HFF-Myc (cell line): ENCODE measurements at places on chromosomes 5 and 9.

- DNase-seq: no peak
These were observed 2.0 kb downstream of the GADD45G start for GRCh38 chr9:89606624-89607311.

DNA sequence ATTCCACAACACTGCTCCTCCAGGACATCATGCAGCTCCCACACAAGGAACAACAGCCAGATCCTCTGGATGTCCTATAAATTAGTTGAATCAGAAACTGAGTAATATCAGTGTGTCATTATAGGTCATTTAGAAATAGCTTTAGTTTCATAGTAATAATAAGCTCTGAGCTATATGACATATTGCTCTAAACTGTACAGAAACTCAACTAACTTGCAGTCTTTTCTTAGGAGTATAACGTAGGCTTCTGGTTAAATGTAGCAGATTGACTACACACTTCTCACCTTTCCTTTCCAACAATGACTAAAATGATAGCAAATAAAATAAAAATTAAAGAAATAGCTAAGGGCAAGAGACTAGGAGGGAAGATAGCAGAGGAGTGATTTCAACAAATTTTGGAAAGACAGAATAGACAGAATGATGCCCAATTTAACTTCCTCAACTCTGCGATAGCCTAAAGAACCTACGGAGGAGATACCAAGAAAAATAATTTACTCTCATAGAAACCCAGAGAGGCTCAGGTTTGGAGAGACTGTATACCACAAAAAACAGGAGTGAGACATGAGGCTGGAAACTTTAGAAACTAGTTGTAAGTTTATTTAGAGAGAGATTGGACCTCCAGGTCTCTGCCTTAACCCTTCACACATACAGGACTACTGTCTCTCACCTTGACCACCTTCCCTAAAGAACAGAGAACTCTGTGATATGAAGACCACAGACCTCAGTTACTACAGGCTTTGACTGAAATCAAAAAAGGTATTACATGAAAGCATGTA is 193.7 kb downstream of the TSSK1B start:
- DNase-seq: no peak

GRCh38 chr5:102545175-102545574 is 46.4 kb upstream of the SLCO6A1 start:
- DNase-seq: no peak

DNA sequence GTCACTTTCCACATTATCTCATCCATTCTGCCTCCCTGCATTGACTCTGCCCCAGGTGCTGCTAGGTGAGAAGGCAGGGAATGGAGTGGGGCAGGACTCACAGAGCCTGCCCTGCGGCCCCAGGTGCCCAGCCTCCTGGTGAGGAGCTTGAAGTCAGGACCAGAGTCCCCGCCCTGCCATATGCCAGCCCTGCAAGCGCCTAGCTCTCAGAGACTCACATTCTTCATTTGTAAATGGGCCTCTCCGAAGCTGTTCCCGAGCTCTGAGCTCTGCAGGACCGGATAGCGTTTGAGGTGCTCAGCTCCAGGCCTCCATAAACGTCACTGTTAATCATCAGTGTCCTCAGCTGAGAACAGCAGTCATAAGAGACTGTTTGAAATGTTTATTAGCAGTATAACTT is 75.1 kb upstream of the STXBP1 start:
- DNase-seq: no peak

DNA sequence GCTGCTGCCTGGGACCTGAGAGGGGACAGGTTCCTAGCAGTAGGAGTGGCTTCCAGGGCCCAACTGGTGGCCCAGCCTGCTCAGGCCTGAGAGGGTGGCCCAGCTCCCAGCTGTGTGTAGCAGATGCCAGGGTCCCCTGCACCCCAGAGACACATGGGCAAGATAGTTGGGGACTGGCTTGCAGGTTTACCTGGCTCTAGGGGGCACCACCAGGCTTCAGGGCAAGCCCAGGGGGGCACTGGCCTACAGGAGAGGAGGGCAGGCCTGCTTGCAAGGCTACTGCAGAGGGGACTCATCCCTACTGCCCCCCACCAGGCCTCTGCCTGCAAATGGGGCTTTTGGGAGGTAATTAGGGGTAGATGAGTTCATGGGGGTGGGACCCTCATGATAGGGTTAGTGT is 123.3 kb downstream of the ZNF354C start:
- no peak for DNase-seq

DNA sequence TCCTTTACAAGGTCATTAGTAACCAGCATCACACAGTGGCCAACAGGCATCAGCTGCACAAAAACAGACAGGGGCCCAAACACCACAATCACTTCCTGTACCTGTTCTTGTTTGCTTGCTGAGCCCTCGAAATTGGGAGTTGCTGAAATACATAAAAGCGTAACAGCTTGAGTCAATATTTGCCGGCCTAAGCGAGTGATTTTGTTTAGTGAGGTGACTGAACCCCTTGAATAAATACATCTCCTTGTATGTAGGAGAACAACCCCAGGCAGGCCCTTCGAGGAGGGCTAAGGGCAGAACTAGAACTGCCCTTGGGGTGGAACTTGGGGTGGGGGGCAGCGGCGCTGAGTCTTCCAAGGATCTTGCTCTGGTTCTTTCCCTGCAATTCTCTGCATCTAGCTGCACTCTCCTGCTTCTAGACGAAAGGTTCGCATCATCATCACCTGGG is 502.5 kb downstream of the RASEF start:
- no peak for DNase-seq

DNA sequence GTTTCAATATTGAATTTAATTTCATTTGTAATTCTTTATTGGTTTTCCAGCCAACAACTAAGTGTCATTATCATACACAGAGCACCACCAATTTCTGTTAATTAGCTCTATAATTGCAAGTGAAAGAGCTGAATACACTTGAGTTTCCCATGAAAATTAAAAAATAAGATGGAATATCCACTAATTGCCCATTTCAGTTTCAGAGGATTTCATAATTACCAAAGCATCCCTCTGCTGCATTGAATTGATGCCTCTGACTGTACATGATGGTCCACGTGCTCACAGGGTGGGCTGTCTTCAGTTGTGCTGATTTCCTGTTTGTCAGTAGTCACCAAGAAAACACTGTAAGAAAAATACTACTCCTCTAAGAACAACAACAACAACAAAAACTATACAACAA is 163.8 kb downstream of the CHSY3 start:
- DNase-seq: no peak

DNA sequence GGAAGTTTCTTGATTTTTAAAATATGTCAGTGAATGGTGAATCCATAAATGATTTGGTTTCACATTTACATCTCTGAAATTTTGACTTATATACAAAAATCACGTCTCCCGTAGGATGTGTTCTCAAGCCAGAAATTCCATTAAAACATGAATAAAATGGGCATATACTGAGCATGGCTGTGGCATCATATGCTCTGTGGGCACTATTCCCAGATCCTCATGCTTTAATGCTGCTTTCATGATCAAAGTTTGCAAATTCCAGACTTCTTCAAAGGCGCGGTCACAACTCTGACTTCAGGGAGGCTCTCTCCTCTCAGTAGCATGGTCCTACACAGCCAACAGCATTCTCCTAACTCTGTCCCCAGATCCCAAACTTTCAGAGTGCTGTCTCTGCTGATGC is 723.2 kb downstream of the TAF11L14 start:
- DNase-seq: no peak

GRCh38 chr5:87008751-87009560 is 258.7 kb upstream of the RASA1 start:
- no peak for DNase-seq

- DNase-seq: no peak
These were observed 64.8 kb upstream of the FGF10 start for GRCh38 chr5:44454002-44454401.

DNA sequence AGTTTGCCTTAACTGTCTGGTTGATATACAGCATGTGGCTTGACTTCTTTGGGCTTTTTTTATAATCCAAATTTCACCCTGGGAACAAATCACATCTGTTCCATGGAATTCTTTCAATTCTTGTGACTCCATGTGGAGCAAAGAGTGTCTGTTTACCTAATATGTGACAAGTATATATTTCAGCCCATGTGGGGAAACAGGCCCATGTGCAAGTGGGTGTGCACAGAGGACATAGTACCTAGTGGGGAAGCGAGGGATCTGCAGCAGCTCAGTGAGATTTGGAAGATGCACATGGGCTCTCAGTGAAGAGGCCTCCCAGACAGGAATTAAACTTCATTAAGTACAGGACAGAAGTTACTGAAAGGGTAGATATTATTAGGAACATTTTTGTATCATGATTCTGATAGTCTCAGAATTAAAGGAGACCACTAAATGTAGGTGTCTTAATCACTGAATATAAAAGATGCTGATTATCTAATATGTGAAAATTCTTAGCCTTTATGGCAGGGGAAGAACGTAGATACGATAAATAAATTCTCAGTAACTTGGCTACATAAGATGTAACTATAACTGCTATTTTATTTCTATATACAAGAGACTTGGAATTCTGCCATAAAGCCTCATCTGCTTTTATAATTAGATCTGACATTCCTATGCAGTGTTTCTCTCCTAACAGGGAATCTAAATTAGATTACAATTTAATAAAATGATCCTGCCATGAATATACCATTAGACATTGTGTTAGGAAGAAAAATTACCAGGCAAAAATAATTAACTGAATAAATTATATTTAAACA is 181.2 kb downstream of the SLC12A2 start:
- no peak for DNase-seq

- DNase-seq: no peak
These were observed 258.8 kb downstream of the SPOCK1 start for GRCh38 chr5:137240285-137240684.

GRCh38 chr5:31825518-31826068 is 186.7 kb downstream of the PDZD2 start:
- DNase-seq: peak; percentile 45

GRCh38 chr9:4986783-4987182 is 1.7 kb downstream of the JAK2 start:
- DNase-seq: no peak

- no peak for DNase-seq
These were observed 48.0 kb downstream of the TARS1 start for GRCh38 chr5:33488558-33489355.

GRCh38 chr5:56735849-56736641 is 79.3 kb upstream of the MAP3K1 start:
- no peak for DNase-seq

GRCh38 chr9:137044502-137045177 is 1.3 kb downstream of the NPDC1 start:
- DNase-seq: no peak

DNA sequence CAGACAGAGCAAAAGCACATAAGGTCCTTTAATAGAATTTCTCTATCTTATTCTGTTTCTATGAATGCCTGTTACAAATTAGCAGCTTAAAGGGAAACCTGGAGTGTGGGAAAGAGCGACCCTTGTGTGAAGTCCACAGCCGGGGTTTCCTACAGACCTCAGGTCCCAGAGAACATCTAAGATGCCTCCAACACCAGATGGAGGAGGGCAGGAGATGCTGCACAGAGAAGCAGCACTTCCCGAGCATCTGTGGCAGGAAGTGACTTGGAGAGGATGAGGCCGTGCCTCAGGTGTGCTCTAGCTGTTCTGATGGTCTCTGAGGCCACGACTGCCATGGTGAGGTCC is 26.8 kb downstream of the IRF1 start:
- DNase-seq: no peak

DNA sequence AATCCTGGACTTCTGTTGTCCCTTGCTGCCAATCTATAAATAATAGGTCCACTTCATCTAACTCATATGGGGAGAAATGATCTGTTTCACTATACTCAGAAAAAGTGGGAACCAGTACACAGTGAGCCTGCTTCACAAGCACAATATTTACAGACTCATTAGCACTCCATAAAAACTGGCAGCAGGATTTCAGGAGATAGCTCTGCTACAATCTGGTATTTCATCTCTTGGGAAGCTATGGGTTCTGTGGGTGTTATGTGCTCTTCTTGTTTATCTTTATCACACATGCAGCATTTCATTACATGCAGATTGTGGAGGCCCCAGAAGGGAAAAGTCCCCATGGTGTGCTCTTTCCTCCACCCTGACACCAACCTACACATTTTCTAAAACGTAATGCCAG is 33.2 kb downstream of the UGT3A2 start:
- no peak for DNase-seq

DNA sequence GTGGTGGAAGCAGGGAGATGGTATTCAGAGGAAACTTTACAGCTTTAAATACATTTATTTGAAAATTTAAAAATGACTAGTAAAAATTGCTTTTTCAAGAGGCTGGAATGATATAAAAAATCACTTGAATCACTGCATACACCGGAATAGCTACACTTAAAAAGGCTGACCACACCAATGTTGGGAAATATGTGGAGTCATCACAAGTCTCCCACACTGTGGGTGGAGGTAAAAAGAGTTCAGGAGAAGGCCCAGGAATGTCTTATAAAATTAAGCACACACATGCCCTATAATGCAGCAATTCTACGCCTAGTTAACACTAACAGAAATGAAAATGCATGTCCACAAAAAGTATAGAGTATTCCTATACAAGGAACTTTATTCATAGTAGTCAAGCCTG is 198.1 kb downstream of the ROR2 start:
- no peak for DNase-seq

DNA sequence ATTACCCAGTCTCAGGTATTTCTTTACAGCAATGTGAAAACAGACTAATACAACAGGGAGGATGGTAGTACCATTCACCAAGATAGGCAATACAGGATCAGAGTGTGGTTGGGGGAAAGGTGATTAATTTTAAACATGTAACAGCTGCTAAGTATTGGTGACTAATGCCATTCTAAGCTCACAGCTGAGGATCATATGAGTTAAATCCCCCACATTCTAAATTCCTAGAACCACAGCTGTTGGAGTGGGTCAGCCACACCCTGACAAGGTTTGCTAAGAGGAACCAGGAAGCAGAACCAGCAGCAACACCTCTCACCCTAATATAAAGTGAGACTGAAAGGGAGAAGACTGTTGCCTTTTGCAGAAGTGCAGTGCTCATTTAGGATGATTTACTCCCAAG is 24.8 kb downstream of the HSPB3 start:
- DNase-seq: no peak

DNA sequence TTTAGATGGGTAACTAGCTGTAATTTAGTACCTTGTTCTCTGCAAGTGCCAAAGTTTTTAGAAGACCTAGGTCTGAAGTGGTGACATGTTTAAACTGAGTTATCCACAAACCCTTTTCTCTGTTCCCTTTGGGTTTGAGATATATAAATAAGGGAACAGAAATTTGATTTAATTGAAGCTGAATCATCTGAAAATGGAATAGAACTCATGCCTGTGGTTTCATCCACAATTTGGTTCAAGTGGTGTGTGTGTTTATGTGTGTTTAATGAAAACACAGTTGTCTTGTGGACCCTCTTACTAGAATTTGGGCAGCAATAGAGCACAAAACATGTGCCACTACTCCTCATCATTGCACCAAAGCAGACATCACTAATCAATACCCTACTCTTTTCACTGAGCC is 216.9 kb downstream of the GLIS3 start:
- DNase-seq: no peak
